ENCODE measurements at places on chromosomes 2 and 18.
A peak's percentile ranks its signal among the peaks of the same experiment; 100 is the strongest.

GRCh38 chr18:21980744-21981143, 188.6 kb upstream of the GATA6 start:
- DNase-seq = no peak

DNA sequence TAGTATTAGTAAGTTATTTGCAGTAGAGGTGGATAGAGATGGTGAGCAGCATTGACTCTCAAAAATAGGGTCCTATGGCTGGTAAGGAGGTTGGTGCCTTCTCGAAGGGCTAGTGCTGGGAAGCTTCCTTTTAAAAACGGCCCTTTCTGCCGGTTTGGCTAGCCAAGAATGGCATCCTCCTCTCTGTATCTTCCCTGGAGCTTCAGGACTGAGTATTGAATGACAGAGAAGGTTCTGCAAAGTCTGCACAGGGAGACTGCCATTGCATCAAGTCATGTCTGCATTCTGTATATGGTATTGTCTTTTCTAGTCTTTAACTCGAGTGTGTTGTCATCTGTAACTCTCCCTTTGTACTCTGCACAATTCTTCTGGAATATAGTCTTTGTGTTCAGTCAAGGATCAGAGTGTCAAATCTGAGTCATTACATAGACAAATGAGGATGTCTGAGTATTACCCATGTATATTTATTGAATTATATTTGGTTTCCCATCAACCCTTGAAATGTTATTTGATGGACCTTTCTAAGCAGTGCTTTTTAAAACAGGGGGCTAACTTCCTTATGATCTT, 1.1 kb downstream of the LDLRAD4 start:
- DNase-seq = no peak

DNA sequence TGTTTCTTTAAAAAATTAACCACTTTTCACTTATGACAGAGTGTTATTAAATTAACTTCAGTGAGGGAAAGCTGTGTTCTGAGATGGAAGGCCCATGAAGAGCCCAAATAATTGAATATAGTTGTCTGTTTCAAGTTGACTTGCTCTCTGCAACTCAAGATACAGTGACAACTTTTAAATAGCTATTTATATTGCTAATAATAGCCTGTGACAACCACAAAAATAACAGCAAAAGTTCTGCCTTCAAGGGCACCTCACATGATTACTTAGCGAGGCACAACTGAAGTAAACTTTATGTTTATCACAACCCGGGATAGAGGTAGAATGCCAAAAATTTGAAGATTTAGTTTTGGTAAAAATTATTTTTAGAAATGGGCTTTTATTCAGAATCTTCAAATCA, 167.3 kb upstream of the SCN7A start:
- DNase-seq = no peak

DNA sequence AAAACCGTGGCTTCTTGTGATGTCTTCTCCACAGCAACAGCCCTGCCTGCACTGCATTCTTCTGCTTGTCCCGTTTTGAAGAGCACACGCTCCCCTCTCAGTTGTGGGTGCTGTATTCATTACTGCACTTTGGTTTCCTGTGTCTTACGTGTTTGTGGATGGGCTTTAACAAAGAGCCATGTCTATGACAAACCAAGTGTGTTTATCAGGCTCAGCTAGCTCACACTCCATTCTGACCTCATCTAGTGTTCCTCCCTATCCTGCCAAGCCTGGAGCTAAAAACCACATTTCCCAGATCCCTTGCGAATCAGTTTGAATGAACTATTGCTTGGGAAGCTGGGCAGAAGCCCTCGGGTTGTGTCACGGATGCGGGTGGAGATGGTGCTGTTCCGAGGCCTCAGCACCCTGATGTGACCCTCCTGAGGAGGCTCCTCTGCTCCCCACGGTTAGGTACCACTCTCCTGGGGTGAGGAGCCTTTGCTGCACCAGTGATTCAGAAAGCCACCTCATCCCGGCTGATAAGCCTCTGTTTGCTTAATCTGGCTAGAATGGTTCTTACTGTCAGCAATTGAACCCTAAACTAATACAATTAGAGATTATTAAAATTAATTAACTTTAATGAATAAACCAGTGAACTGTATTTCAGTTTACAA, 116.5 kb downstream of the GALR1 start:
- no peak for DNase-seq

GRCh38 chr2:188349019-188349418, 57.3 kb downstream of the GULP1 start:
- DNase-seq = no peak

DNA sequence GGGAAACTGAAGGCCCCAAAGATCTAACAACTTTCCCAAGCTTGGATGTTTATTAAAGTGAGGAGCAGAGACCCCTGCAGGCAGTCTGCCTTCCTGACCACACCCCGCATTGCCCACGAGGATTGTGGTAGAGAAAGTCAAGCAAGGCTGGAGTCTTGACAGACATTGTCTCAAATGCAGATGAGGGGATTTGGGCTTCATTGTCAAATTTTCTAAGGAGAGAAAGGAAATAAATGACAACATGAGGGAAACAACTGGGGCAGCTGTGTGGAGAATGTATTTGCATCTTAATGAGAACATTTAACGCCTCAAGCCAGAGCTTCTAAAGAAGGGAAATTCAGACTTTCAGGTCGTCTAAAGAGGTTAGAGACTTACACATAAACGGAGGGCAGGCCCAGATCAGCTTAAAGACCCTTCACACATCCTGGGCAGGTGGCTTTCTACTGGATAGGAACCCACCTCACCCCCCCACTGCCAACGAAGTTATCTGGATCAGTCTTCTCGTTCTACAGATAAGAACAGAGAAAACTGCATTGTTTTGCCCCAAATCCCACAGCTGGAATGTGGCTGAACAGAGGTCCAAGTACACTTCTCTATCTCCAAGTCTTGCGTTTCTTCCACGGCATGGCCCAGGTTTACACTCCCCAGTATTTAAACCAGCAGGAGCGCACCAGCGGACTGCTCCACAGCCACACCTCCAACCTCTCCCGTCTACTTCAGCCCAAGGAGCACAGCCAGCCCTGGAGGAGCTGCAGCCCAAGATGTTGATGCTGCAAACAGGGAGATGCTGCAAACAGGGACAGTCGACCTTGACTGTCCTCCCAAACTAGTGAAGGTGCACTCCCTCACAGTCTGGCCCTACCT, 16.2 kb upstream of the SCG2 start:
- DNase-seq = no peak

DNA sequence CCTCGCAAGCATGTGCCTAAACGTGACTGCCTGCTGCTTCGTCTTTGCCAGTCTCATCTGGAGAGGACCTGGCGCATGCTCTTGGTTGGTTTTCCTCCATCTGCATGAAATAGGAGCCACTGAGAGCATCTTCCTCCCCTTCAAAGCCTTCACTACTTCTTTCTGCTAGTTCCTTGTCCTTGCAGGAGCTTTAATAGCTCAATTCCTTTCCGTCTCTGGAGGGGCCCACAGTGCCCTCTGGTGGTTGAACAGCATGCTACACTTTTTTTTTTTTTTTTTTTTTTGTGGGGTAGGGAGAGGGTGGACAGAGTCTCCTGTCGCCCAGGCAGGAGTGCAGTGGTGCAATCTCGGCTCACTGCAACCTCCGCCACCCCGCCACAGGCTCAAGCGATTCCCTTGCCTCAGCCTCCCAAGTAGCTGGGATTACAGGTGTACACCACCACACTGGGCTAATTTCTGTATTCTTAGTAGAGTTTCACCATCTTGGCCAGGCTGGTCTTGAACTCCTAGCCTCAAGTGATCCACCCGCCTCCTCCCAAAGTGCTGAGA, 59.6 kb downstream of the SP110 start:
- peak; percentile 82 for DNase-seq

- DNase-seq = no peak
Observed at GRCh38 chr2:138391946-138392345, 109.6 kb upstream of the SPOPL start.

GRCh38 chr2:112798979-112799975, 15.0 kb upstream of the IL1A start:
- DNase-seq = peak; percentile 68

DNA sequence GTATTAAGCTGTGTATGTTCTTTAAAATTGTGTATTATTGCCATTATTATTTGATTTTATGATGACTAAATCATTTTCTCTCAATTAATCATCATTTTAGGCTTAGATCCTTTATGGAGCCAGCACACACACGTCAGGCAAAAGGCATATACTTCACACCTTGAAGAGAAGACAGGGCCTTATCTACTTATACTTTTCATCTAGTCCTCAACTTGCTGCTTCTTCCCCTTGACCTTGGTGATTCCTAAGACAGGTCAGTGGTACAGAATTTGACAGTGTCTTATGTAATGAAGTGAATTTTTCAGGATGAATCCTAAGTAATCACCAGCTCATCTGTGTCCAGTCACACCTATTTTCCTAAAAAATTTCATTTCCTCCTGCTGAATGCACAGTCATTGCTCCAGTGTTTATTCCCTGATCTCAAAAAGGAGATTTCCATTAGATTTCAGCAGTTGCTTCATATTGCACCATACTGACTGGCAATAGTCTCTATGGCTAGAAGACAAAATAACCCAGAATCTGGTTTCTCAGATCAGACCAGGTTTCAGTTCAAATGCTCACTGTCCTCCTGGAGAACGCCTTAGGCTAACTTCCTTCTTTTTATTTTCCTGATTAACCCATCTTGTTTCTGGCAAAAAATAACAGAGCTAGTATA, 235.7 kb downstream of the PTH2R start:
- DNase-seq = peak; percentile 53

DNA sequence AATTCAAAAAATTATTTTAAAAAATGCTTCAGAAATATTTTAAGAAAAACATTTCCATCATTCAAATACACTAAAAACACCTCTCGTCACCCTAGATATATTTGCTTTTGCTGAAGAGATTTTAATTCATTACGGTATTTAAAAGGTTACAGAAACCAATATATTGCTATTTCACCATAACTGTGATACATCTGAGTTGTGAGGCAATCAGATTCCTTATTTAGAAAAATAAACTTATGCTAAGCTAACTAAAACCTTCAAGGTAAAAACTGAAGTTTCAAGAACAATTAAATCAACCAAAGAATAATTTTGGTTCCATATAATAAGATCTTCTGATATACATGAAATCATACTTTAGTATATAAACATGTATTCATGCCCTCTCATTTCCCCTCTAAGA, 32.8 kb downstream of the PELI1 start:
- no peak for DNase-seq

- no peak for DNase-seq
Observed at GRCh38 chr18:13218368-13218991, at the start of gene LDLRAD4. TSS of gene LDLRAD4 (plus strand) at chr18:13218760.

DNA sequence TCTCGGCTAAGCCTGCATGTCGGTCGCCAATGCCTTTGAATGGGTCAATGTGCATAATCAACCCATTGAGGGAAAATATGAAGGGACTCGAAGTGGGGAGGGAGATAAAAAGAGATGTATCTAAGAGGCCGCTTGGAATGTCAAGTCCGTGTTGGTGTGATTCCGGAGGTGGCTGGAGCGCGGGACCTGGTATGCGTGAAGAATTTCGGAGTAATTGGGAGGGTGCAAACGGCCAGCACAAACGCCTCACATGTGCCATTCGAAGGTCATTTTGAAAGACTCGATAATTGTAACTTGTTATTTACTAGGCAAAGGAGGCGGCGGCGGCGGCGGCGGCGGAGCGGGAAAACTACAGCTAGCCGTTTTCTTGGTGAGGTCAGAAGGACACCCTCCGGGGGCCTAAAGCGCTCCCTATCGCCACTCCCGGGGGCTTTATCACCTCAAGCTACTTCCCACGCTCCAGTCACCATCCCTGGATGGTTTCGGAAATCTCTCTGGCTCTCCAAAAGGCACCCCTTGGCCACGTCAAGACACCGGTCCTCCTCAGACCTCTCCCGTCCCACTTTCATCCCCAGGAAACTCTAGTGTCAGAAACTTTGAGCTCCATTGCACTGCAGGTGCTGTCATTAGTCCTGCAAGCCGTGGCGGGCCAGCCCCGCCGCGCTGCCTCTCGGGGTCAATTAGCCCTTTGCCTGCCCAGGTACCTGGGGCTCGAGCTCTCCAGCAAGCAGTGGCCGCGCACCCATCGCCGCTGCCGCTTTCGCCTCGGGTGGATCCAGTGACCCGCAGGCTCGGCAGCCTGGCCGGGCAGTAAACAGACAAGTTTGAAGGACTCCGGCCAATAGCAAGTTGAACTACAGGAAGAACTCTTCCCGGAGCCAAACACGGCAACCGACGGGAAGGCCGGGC, 1.5 kb downstream of the ERBB4 start:
- no peak for DNase-seq

DNA sequence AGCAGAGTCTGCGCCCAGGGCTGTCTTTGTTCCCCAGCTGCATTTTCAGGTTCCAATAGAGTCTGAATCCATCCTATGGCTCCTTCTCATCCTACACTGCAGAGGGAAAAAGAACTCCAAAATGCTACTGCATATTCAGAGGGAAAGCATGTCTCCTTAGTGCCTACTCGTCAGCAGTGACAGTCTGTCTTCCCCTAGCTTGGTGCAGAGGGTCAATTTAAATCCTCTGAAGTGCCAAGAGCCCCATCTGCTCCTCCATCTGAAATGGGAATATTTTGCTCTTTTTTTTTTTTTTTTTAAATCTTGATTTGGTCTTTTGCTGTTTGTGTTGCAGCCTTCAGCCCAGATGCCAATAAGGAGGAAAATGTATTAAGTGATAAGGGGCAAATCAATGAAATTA, 199.3 kb downstream of the RNF144A start:
- DNase-seq = no peak

- DNase-seq = no peak
Observed at GRCh38 chr2:227613272-227613660, 1.4 kb downstream of the SCYGR3 start.

DNA sequence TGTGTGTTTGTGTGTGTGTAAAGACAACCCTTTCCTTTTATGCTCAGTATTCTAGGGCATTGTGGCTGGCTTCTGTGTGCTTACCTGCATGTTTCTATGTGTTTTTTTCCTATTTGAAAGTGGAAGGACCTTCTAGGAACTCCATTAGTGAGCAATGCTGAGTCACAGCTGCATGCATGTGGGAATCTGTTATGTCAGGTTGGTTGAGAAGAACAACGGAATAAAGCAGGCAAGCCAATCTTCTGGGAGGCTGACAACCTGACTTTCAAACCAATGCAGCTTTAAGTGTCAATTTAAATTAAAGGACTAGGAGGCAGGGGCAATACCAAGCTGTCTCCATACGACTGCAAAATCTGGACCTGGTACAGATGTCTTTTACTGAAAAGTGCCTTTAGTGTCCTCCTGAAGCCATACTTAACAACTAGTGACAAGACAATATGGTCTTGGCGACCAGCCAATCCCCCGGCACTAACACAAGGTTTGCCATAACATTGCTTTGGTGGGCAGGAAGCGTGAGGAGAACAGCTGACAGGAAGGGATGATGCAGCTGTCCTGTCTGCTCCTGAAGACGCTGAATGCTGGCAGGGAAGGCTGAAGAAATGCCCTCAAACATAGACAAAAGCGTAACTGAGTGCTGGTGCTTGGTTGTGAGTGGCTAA, 514.7 kb upstream of the CDH7 start:
- DNase-seq = peak; percentile 69

GRCh38 chr2:119305497-119306195, 61.0 kb downstream of the C2orf76 start:
- DNase-seq = no peak
